Naive thymus-derived CD4-positive, alpha-beta T cell (primary cell): ENCODE measurements at places on chromosomes 6 and 20.

DNA sequence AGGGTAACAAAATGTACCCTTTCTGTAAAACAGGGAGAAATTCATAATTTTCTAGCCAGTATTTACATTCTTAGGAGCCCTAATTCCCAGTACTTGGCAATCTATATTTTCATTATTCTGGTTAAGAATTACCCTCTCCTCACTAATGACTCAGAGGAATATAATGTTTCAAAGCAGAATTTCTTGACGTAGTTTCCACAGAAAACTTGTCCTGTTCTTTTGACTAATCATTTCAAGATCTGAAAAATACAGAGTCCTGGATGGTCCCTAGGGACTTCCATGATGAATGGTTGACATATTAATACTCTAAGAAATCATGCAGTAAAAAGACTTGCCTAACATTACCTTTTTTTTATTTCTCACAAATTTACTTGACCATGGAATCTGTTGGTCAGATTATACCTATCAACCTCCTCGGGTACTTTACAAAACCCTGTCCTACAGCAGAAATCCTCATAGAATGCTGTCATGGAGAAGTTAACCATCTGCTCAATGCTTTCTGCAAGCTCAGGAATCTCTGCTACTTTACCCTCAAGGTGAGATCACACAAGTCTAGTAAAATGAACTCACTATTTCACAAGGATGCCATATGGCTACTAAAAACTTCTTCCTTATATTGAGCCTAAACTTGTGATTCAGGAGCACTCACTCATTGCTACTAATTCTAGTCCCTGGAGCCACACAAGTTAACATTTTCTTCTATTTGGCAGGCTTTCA is 202.1 kb upstream of the CNR1 start:
- no peak for DNase-seq

DNA sequence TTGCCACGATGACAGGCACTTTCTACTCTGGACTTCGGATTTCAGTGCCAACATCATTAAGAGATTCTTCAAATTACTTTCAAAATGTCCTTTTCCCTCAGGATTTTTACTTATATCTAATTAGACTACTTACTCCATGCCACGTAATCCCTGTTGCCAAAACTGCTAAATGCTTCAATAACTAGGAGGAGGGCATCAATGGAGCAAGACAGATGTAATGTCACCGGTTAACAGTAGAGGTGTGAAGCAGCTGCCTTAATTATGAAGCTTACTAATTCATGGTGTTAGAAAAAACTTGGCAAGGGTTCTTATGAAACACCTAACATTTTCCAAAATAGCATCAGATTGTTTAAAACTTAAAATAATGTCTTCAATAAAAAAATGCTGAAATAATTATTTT is 111.2 kb upstream of the SIM1 start:
- DNase-seq = no peak

- no peak for DNase-seq
These were observed 248.4 kb downstream of the SAMD5 start for GRCh38 chr6:147756891-147757290.

DNA sequence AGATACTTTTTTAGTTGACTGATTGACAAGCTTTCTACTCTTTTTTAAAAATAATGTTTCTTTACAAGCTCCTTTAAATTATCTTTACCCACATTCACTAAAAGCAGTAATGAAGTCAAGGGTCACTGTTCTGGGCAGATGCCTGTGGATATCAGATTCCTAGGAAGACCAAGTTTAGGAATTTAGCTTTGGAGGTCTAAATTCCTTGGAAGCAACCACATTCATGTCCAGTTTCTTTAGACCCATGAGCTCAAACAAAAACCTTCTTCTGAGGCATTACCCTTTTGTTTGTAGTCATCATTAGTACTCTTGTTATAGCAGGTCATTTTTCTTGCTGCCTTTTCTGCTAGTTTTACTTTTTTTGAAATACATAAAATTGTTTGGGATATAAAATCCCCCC is 462.9 kb upstream of the JAG1 start:
- DNase-seq = no peak

- no peak for DNase-seq
These were observed 73.0 kb upstream of the TULP1 start for GRCh38 chr6:35585658-35586057.

GRCh38 chr6:54193560-54193959 is 82.3 kb downstream of the MLIP start:
- no peak for DNase-seq

GRCh38 chr6:148200293-148200692 is 142.3 kb upstream of the SASH1 start:
- no peak for DNase-seq

DNA sequence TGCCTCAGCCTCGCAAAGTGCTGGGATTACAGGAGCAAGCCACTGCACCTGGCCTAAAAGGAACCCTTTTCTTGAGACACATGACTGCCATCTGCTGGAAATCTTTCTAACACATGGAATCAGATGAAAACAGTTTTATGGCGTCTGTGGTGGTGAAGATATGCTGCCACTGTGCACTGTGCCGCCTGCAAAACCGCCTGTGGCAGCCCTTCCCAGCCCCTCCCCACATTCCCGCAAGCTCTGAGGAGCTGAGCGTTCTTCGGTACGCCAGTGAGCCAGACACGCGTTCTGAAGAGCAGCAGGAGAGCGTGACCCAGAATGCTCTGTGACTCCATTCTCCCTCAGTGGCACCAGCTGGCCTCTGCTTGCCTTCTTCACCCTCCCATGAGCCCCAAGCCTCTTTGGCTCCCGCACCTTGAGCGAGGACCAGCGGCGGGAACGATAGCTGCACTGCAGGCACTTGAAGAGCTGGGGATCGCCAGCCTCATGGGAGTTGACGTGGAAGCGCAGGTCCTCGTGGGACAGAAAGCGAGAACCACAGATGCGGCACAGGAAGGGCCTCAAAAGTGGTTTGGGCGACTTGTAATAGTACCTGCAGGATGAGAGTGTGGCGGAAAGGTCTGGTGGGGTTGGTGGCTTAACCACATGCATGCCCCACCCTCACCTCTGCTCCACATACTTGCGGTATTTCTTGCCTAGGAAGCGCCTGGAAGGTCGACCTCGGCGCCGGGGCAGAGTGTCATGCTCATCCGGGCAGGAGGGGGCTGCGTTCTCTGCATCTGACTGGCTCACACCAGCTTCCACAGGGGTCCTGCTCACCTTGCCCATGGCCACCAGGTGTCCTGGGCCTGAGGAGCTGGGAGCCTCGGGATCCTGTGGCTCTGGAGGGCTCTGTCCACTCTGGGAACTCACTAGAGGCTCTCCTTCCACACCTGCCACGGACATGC is 8.7 kb downstream of the ZNF335 start:
- no peak for DNase-seq

GRCh38 chr6:30841644-30842504 is 42.4 kb upstream of the DDR1 start:
- no peak for DNase-seq

GRCh38 chr6:79646006-79646405 is 14.9 kb downstream of the SH3BGRL2 start:
- DNase-seq = peak; percentile 42

DNA sequence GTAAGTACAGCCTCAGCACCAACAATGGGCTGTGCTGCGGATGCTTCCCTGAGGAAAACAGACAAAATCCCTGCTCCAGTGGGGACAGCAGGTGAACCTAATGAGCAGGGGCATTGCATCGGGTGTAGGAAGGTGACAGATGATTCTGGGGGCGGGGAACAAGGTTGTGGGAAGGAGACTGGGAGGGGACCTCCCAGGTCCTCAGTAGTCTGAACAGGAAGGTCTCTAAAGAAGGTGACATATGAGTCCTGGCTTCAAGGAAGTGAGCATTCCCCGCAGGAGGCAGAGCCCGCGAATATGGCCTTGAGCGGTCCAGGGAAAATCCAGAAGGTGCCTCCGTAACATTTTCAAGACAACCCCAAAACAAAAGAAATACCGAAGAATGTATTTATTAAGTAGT is 19.4 kb downstream of the ULBP1 start:
- DNase-seq = peak; percentile 0
